ENCODE measurements at places on chromosomes 3 and 15.
A peak's percentile ranks its signal among the peaks of the same experiment; 100 is the strongest.

- no peak for DNase-seq
Observed at GRCh38 chr3:46875560-46875959, 2.0 kb upstream of the PTH1R start.

DNA sequence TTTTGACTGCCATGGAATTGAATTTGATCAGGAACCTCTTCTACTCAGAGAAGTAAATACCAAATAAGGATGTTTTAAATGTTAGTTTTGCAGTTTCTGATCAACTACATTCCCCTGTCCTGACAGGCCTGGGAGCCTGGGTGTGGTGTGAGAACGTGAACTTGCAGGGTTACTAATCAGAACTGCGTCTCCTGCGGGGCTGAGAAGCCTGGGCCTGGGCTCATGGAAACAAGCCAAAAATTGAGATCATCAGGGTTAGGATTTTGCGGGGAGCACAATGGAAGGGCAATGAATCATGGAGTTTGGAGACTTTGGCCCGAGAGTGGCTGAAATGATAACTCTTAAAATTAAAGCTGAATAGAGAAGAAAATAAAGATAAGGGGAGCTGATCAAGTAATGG lies 47.8 kb upstream of the C3orf70 start:
- DNase-seq: peak; percentile 31

DNA sequence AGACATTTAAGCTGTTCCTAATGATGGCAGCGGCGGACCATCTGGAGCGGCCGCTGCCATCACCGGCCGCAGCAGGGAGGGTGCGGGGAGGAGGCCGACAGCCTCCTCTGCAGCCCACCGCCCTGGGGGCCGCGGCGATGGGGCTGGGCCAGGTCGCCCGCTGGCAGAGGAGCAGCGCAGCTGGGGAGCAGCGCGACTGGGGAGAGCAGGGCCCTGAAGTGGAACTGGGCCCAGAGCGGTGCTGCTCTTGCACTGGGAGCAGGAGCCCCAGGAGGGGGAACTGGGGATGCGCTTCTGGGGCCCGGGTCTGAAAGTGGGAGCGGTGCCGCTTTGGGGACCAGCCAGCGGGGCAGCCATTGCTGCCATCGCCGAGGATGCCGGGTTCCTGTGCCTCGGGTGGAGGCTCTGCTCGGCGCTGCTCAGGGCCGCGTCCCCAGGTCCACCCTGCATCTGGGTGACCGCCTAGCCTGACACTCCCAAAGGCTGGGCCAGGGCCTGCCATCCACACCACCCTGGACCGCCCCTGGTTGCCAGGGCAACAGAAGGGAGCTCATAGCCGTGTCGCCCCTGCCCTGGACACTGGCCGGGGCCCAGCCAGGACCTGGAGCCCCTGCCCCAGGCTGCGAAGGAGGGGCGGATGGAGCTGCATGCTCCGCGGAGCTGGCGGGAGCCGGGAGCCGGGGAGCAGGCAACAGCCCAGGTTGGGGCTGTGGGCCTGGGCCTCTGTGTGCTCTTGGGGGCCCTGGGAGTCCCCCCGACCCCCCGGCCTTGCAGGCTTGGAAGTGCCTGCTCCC lies 15.5 kb upstream of the PLA2G4E start:
- no peak for DNase-seq

- DNase-seq: peak; percentile 37
Observed at GRCh38 chr3:11379238-11379823, 107.1 kb downstream of the ATG7 start.

GRCh38 chr3:37892927-37893600 lies 31.4 kb downstream of the CTDSPL start:
- no peak for DNase-seq

GRCh38 chr15:25536801-25537611 lies 98.2 kb upstream of the UBE3A start:
- DNase-seq: no peak

Measured in amniotic stem cell (primary cell).